Hematopoietic multipotent progenitor cell (in vitro differentiated cells): ENCODE measurements at places on chromosomes 11 and 22.

- DNase-seq = no peak
Measured at GRCh38 chr11:95404370-95404769, 173.4 kb upstream of the SESN3 start.

- no peak for DNase-seq
Measured at GRCh38 chr11:69497221-69497787, 15.8 kb downstream of the LINC01488 start.

DNA sequence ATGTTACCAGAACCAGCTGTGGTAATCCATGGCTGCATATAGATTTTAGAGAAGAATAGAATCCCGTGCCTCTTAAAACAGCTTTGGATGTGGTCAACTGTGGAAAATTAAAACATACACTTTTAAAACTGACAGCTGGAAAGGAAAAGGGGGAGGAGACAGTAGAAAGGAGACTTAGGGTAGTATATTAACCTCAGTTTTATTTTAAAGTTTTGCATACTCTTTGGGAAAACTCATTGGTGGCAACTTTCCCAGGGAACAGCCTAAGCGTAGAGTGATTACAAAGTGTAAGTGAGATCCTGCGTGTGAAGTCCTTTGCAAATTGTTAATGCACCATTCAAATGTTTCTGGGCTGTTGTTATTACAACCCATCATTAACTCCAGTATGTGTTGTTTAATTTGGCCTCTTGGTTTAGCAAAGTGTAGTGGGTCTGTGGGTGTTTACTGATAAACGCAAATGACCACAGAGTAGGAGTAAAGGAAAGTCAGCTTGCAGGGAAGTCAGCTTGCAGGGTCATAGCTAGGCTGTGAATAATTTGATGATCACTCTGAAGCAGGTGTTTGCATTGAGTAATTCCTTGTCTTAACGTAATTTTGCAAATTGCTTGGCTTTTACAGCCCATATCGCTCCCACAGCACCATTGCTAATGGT, 88.0 kb upstream of the DBX1 start:
- no peak for DNase-seq

GRCh38 chr22:20750461-20751184, 23.3 kb upstream of the SERPIND1 start:
- DNase-seq = peak; percentile 47

DNA sequence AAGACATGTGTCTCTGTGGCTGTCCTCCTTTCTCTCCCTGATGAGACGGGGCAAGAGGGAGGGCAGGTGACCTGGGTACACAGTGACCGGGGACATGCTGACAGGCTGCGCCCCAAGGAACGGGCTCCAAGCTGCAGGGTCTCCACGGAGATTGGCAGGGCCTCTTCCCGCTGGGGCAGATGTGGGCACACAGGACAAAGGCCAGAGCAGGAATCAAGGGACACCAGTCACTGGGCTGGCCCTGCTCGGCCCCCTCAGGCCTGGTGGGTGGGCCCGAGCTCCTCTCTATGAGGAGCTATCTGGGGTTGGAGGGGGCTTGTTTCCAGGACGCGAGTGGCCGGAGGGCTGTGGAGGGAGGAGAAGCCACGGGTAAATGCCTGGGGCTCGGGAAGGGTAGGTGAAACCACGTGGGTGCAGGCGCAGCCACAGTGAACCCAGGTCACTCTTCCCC, 11.2 kb downstream of the PNPLA5 start:
- DNase-seq = no peak

DNA sequence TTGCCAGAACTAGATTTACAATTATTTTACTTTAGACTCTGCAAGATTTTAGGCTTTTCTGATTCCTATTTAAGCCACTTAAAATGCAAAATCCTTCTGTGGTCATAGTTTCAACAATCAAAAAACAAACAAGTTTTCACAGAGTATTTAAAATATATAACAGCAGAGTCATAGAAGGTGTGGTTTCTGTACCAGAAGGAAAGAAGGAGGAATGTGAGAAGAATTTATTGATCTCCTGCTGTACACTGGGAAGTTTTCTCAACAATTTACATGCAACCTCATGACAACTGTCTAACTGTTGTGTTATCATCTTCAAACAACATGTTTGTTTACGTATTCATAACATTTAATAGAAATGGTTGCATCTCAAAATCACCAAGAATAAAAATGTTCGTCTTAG, 102.3 kb upstream of the CEP126 start:
- no peak for DNase-seq

DNA sequence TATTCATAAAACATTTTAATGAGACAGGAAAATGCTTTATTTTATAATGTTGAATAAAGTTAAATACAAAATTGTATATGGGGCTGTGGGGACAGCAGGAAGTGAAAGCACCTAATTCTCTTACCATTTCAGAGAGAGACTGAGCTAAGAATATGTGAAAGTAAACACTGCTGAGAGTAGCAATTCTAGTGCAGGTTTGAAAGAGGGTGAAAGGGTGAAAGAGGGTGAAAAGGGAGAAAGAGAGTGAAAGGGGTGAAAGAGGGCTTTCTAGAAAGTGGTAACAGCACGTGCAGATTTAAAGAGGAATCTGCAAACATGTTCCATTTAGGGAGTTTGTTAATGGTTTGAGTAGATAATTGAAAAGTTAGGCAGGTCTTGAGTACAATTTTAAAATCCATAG, 652.0 kb upstream of the CCDC90B start:
- DNase-seq = no peak
